ENCODE measurements at places on chromosomes 12 and 14.

DNA sequence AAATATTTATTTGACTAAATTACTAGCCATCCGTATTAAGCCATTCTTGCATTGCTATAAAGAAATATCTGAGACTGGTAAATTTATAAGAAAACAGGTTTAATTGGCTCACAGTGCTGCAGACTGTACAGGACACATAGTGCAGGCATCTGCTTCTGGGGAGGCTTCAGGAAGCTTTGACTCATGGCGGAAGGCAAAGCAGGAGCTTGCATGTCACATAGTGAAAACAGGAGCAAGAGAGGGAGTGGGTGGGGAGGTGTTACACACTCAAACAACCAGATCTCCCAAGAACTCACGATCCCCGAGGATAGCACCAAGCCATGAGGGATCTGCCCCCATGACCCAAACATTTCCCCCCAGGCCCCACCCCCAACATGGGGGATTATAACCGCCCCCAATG, 26.7 kb upstream of the RAB21 start:
- no peak for DNase-seq

- DNase-seq: no peak
These were observed 267.4 kb downstream of the ADAMTS20 start for GRCh38 chr12:43284486-43285158.

DNA sequence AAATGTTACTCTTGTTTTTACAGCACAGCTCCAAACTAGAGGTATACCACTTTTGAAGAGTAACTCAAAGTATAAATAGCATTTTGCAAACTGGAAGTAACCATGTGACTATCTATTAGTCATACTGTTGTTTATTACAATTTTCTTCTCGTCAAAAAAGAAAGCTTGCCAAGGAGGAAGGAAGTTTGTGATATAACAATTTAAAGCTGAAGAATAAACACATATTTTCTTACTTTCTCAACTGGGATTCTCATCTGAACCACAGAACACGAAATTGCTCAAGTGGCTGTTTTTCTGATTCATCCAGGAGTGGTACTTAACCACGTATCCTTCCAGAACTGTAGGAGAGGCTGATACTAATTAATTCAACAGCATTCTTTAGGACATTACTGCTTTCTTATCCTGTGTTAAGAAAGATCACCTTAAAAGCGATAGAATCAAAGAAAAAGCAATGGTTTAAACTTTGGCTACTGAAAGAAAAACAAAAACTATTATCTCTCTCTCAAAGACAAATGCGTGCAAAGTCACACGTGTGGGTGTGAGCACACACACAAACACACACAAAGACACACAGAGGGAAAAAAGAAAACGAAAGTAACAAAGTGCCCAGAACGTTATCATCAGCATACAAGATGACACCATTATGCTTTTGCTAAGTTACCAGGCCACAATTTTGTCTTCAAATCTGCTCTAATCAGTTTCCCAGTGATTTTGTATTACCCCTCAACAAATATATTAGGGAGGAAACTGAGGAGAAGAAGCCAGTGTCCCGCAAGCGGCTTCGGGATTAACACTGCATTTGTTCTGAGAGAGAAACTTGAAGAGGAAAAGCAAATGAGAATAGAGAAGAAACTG, at the start of gene CLEC2B:
Gene CLEC2B (minus strand): TSS at position 48 of the 855 bp plus-strand sequence.
- DNase-seq: peak; percentile 8

DNA sequence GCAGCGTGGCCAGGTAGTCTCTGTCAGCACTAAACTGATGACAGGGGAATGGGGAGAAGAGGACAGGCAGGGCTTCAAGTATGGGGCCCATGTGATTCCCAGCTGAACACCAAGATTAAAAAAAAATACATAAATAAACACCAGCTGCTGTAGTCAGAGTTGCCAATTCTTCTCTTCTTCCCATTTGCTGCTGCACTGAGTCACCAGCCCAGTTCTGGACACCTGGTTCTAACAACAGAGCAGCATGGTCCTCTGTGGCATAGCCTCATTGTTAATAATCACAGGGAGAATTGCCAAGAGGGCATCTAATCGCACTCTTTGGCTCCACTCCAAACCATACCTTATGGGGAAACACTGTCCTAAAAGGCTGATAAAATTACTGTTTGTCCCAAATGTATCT, 15.1 kb downstream of the PPM1H start:
- DNase-seq: no peak

GRCh38 chr14:23352506-23353432, at the start of gene SLC22A17:
Gene SLC22A17 (minus strand): TSS chr14:23352887.
- peak; percentile 38 for DNase-seq

DNA sequence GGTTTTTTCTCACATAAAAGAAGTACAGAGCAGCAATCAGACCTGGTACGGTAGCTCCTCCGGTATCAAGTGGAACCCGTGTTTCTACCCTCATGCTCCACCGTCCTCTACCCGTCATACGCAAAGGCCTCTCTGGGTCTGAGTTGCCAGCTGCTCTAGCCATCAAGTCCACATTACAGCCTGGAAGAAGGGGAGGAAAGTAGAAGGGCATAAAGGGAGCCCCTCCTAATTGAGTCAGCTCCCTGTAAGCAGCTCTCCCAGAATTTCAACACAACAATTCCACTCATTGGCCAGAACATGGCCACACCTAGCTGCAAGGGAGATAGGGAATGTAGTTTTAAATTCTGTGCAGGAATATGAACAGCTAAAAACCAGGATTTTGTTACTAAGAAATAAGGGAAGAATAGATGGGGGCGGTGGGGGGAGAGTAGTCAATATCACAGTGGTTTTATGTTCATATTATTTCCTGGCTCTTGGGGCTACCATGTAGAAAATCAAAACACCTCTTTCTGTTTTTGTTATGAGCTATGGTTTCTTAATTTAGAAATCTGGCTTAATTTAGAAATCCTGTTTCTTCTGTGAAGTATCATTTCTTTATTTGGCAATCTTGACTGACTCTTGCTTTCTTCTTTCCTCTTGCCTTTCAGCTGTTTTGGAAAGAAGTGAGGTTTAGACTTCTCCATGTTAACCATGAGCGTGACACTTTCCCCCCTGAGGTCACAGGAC, 103.9 kb downstream of the AKAP6 start:
- no peak for DNase-seq

GRCh38 chr12:74747305-74747704, 209.7 kb downstream of the ATXN7L3B start:
- DNase-seq: no peak

GRCh38 chr14:67265131-67265530, 23.9 kb downstream of the PALS1 start:
- no peak for DNase-seq

DNA sequence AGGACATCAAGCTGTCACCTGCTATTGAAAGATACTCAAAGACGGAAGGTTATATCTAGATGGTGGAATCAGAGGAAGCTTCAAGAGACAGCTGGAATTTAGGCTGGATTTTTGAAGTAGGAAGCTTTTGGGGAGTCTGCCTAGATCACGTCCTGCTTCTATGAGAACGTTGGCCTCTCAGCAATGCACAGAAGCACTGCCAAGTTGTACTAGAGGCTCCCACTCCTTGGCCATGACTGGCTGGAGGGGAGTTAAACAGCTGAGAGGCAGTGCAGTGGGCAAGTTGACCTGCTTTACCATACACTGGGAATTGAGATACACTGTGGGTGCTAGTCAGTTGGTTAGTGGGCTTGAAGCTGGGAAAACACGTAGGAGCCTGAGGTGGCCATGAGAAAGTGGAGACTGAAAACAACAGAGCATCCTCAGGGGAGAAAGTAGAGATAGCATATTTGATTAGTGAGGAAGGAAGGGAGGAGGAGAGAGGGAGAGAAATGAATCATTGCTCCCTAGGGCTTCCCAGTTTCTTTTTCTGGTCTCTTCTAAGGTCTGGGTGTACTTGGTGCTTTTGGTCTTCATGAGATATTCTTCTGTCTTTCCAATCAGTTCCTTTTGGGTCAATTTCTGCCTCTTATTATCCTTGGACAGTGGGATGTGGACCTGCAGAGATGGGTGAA, 110.8 kb downstream of the EMP1 start:
- DNase-seq: no peak

DNA sequence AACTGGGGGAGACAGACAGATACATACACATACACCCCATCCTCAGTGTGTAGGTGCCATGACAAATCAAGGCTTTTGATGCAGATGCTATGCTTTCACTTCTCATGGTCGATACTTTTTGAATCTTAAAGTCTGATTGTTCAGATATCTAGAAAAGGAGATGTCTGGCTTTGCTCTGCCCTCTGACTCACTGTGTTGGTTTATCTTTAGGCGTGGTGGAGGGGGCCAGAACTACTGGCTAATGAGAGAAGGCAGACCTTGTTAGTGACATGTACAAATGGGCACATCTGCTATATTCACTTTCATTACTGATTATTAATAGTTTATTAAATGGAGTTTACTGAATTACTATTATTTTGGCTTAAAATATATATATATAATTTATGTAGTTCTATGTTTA, 444.3 kb upstream of the RGS6 start:
- DNase-seq: no peak

GRCh38 chr14:77092676-77093075, 5.4 kb upstream of the CIPC start:
- DNase-seq: no peak

- no peak for DNase-seq
These were observed 138.5 kb downstream of the MGAT4C start for GRCh38 chr12:86117711-86118110.

- DNase-seq: no peak
These were observed 31.9 kb upstream of the BICDL1 start for GRCh38 chr12:119957135-119957534.

DNA sequence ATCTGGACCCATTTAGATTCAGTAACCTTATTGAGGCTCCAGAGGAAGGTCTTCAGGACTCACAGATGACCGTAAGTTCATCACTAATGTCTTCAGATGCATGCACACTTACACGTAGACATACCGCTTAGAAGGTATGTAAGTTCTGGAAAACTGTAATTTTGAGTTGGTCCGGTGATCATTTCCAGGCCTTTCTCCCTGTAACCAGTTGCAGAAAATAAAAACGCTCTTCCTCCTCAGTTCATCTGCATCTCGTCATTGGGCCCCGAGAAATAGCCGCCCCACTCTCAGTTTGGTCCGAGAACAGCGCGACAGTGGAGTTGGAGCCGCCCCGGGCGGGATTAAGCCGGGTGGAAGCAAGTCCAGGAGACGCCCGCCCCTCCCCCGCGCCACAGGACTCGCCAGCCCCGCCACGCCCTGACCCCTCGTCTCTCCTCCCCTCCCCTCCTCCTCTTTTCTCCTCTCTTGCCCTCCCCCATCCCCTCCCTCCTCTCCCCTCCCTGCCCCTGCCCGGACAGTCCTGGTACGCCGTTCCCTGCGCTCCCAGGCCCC, 83.7 kb downstream of the TNFAIP2 start:
- no peak for DNase-seq

- peak; percentile 39 for DNase-seq
These were observed 94.7 kb upstream of the OR4E1 start for GRCh38 chr14:21768116-21768874.

GRCh38 chr12:101038289-101038871, 171.7 kb downstream of the SLC5A8 start:
- DNase-seq: no peak

- no peak for DNase-seq
These were observed 86.1 kb downstream of the NCOR2 start for GRCh38 chr12:124481257-124481750.

DNA sequence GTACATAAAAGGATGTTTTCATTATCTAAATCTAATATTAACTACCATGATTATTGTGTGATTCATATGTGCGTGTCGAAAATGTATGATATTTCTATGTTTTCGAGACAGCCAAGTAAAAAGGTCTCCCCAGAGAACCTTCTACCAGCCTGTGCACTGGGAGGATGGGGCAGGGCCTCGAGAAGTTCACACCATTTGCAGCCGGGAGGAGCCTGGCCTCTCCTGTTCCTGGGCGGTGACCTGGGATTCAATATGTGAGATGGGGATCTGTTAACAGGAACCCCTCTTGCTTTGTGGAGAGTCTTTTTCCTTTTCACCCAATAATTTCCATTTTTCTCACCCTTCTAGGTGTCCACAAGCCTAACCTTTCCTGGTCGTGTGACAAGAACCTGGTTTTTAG, 189.3 kb downstream of the IPO8 start:
- DNase-seq: no peak

DNA sequence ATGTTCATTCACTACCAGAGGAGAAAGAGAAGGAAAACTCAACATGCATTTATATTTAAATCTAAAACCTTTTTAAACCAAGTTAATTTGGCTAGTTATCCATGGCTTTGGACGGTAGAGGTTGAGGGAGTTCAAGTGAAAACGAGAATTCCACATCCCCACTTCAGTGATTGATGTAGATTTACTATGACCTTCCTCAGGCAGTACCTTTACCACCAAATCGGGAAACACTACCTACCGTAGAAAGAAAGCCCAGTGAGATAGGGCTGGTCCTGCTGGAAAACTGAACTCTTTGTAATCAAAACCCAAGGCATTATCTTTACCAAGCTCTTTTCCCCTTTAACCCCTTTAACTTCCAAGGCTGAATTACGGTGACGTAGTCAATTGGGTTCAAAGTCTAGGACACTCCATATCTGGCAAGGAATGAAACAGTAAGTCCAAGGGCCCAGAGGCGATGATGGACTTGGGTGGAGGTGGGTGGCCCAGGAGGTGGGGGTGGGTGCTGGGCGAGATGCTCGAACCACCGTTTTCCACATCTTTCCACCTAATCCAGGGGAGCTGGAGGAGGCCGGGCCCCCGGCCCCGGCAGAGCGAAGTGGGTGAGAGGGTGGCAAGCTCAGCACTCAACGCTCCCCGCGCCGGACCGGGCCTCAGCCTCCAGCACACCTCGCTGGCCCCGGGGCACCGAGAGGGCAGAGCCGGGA, 618 bp downstream of the SEC23A start:
- no peak for DNase-seq

Measured in GDM1 (cell line).